Activated T-helper 17 cell treated with anti-CD3 and anti-CD28 coated beads, Interleukin-2, amount 50 U/mL, for 72 hours (primary cell): ENCODE measurements at places on chromosomes 4 and X.

DNA sequence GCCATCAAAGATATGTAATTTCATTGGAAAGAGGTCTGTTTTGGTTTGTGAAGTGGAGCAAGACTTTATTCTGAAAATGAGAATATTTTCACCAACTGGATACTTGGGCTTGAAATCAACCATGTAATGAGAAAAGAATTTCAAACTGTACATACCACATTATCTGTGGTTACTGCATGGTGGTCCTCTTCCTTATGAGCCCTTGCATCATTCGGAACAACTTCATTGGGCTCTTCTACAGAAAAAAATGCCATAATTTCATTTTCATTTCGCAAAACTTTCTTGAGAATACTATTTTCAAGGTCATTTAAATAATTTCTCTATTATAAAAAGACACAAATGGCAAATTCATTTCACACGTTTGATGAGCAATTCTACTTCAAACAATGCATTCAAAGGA lies 148.6 kb upstream of the RPS6KA6 start:
- ATAC-seq = no peak

GRCh38 chr4:59517007-59517406 lies 1683.1 kb upstream of the ADGRL3 start:
- no peak for ATAC-seq

GRCh38 chr4:17232566-17233253 lies 279.2 kb downstream of the QDPR start:
- no peak for ATAC-seq

GRCh38 chr4:68148800-68149685 lies 19.4 kb upstream of the TMPRSS11F start:
- ATAC-seq = no peak

GRCh38 chr4:85024671-85025070 lies 58.2 kb upstream of the WDFY3 start:
- no peak for ATAC-seq

- no peak for ATAC-seq
These were observed 672.2 kb upstream of the AMOT start for GRCh38 chrX:113512700-113513395.

GRCh38 chr4:14918336-14918735 lies 83.9 kb upstream of the CPEB2 start:
- no peak for ATAC-seq

DNA sequence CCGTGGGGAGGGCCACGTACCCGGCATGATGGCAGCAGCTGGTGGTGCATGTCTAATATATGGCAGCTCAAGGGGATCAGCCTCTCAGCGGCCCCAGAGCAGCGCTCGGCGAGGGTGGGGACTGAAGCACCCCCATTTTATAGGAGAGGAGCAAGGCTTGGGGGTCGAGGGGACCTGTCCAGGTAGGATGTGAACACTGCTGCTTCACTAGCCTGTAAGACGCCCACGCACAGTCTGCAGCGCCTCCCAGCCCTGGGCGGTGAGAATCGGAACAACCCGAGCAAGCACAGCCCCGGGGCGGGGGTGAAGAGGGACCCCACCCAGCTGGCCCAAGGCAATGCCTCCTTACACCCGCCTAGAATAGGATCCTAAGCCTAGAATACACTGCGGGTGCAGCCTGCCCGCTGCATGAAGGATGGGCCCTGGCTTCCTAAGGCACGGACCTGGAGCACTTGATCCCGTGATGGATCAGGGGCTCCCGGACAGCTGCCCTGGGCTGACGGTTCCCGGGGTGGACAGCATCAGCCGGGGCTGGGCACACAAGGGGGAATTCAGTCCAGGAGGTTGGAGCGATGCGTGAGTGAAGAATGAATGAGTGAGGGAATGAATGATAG lies 17.6 kb downstream of the ADRA2C start:
- ATAC-seq = peak; percentile 21

GRCh38 chrX:10702031-10702430 lies 81.6 kb upstream of the MID1 start:
- ATAC-seq = no peak

DNA sequence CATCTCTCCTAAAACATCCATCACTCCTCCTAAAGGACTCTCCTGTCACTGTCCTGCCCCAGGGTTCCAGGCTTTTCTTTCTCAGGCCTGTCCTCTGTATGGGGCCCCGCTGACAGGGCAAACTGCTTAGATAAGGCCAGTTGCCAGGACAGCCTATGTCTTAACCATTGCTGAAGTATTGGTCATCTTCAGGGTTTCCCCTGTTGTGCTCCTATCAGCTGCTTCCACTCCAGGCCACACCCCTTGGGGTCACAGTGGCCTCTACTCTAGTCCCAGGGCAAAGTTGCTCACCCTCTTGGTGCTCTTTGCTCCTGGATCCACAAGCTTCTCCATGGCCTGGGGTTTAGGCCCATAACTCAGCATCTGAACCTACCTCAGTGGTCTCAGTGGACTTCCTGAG lies 138.0 kb upstream of the PJA1 start:
- no peak for ATAC-seq

DNA sequence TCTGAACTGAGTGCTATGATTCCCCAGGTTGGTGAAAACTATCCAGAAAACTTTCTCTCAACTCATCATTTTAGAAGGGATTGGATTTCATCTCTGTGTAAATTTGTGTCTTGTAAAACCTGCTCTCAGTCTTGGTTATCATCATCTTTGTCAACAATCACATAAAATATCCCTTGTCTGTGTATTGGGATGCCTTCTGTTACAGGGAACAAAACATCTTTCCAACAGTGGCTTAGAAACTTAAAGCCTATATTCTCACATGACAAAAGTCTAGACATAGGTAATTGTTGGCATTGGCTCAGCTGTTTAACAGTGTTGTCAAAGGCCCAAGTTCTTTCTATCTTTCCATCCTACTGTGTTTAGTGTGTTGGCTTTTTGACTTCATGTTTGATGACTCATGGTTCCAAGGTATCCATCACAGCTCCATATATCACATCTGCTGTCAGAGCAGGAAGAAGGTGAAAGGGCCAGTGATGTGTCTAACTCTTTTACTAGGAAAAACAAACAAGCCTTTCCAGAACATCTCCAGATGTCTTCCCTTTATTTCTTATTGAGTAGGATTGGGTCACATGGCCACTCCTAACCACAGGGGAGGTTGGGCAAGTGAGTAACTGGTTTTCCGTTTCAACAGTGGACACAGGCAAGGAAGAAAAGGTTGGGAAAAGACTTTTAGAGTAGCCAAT lies 65.0 kb downstream of the PHEX start:
- no peak for ATAC-seq

DNA sequence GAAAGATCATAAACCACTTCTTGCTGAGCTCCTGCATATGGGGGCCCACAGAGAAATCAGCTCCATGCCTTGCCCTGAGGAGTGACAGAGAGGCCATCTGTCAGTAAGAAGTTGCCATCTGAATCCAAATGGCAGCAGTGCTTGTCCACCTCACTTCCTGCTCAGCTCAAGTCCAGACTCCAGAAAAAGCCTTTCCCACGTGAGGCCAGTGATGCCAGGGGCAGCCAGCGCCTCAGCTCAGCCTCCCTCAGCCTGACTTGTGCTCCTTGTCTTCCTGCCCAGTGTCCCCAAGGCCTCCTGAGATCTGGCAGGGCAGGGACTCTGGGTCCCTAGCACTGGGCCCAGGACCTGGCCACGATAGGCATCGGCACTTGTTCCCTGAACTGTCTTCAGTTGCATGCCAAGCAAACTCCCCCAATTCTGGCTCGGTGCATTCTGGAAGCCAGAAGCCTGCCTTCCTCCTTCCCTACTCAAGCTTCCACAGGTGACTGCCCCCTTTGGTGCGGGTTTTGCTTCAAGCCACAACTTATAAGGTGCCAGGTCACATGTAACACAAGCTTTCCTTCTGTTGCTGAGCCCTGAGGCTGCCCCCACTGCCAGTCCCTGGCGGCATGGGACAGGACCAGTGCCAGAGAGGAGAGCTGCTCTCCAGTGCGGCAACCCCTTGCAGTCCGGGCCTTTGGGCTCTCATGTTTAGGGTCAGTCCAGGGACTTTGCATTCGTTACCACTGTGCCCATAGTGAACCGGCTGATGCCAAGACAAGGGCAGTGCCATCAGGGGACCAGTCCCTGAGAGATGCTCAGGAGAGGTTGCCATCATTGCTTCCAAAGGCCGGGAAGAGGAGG lies 2.2 kb downstream of the ZNF185 start:
- ATAC-seq = no peak

- no peak for ATAC-seq
These were observed 18.0 kb upstream of the TMEM131L start for GRCh38 chr4:153448003-153448731.

DNA sequence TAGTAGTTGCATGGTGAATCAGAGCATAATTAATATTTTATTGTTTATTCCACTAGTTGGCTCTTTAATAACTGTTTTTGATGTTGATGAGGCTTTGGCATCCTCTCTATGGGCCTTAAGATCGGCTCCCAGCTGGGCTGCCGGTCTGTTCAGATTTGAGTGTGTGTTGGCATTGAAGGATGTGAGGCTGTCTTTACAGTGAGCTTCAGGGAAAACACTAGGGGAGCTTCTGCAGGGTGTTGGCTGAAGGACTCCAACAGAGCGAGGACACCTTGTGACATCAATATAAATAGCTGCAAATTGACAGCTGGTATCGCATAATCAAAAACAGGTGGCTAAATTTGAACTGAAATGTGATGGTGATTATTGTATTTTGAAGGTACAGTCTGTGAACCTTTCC lies 322.0 kb downstream of the FSTL5 start:
- no peak for ATAC-seq

DNA sequence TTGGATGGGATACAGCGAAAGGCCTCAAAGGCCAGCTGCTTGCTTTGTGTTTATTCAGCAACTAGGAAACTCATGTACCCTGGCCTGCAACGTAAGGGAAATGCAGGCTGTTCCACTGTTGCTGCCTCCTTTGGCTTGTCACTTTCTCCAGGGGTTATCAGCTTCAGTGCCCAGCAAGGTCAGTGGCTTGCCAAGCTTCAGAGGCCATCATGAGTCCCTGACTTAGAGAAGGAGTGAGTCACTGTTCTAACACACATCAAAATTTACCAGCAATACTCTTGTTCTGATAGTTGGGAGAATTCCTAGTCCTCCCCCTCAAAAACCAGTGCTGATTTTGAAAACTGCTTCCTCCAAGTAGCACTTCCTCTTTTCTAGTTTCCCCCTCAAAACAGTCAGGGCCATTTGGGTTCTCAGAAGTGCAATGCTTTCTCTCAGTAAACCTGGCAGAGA lies 250.8 kb downstream of the ARHGAP24 start:
- ATAC-seq = no peak

GRCh38 chr4:3192188-3192587 lies 56.8 kb upstream of the MSANTD1 start:
- no peak for ATAC-seq

- ATAC-seq = no peak
These were observed 697 bp downstream of the CEP135 start for GRCh38 chr4:55949482-55949802.

GRCh38 chr4:140061659-140062289 lies 92.2 kb downstream of the MAML3 start:
- peak; percentile 70 for ATAC-seq

- no peak for ATAC-seq
These were observed 46.7 kb upstream of the BTC start for GRCh38 chr4:74840936-74841509.

DNA sequence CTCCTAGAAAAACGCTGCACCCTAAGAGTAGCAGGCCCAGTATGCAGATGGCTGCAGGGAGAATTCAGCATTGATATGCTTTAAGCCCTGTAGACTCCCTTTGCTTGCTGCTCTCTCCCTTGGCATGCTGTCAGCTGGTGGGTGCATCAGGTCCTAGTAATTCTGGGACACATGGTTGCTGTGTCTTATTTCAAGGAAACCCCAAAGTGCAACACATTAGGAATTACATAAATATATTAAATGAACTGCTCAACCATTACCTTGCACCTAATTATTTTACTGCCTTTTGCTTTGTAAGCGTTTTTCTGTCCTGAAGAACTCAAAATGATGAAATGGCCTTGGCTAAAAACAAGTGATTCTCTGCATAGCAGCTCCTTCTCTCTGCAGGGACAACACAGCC lies 516.3 kb downstream of the ZIC3 start:
- ATAC-seq = no peak

DNA sequence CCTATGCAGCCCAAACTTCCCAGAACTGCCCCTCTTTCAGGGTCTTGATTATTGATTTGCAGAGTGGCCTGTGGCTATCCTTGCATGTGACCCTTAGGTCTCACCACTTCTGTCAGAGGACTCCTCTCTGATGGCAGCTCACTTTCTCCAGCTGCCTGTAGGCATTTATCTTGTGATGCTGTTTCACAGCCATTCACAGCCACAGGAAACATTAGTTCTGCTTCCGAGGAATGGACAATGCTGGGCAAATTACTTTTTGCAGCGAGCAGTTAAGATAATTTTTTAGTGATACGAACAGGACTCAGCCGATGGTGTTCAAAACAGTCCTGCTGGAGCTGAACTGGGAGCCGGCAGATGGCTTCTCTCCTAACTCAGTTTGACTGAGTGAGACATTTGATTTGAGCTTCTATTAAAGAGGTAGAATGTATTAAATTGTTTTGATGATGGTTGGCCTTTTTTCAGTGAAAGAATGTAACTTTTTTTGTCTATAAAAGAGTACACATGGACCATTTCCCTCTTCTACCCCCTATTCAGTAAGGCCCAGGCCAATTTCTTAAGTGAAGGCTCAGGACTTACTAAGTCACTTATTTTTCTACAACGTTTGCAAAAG lies 58.4 kb upstream of the TMEM150C start:
- ATAC-seq = no peak

DNA sequence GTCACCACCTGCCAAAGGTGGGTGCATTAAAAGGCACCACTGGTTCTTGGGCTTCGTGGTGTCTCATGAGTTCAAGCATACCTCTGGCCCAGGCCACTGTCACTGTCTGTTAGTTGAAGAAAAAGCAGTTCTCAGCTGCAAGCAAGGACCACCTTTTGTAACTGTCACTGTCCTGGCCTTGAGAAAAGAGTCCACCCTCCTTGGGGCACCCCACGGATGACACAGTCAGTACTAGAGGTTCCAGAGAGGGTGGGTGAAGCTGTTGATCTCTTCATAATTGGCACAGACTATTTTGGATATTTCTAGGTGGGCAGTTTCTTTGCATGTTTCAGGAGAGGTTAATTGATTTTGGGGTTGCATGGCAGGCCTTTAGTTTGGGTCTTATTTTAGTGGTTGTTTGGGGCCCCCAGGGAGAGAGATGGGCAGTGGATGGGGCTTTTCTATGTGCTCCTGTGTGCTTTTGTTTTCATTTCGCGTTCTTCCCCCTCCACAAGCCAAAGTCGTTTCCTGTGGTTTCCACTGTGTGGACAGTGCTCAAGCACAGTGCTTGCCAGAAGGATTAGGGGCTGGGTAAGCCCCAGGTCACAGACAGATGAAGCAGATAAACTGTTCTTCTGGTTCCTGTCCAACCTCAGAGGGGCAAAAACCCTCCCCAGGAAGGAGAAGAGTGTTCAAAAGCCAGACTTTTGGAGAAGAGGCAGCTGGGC lies 156.2 kb upstream of the PPP1R2C start:
- peak; percentile 76 for ATAC-seq
